Large intestine (tissue), 12 donors: ENCODE measurements at places on chromosomes 12 and 14. TPM values are rescaled to one million over a fixed set of nuclear protein-coding genes. Genes with fewer than 3 reads are reported as not detected.
A peak's percentile ranks its signal among the peaks of the same experiment; 100 is the strongest.

- H3K4me3 ChIP-seq, result no peak overlapping the region
- DNase-seq, result no peak
- no peaks in the 10 kb centered on the region for H3K27me3 ChIP-seq
- peaks cover 5% of the 10 kb centered on the region for H3K4me1 ChIP-seq
- H3K27ac ChIP-seq, result no peak overlapping the region
These were observed 86.6 kb downstream of the KDM2B start for GRCh38 chr12:121494093-121494787.

GRCh38 chr12:96329545-96329944 is 70.7 kb downstream of the CDK17 start:
- no peak overlapping the region for H3K27ac ChIP-seq
- no peak for DNase-seq
- H3K36me3 ChIP-seq, result peaks cover 3% of the 10 kb centered on the region
- no peaks in the 10 kb centered on the region for H3K27me3 ChIP-seq

GRCh38 chr14:68633131-68633991 is 159.5 kb downstream of the ZFP36L1 start:
- peaks cover 56% of the 10 kb centered on the region for H3K4me1 ChIP-seq
- H3K27ac ChIP-seq, result peak overlapping the region; percentile 55
- no peaks in the 10 kb centered on the region for H3K36me3 ChIP-seq
- no peaks in the 10 kb centered on the region for H3K27me3 ChIP-seq
- H3K4me3 ChIP-seq, result no peak overlapping the region

Gene HAL
- 3.6 TPM for polyA plus RNA-seq

DNA sequence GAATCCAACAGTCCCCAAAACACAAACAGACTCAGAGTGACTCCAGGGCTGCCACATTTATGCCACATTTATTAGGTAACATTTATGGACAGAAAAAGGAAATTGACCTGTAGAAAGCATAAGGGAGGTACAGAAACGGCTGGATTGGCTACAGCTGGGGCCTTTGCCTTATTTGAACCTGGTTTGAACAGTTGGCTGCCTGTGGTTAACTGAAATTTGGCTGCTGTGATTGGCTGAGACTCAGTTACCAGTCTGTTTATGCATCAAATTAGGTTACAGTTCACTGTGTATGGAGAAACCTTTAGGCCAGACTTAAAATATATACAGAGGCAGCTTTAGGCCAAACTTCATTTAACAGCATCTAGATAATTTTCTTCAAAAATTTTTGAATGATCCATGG is 27.8 kb upstream of the PCNX1 start:
- no peak overlapping the region for H3K4me3 ChIP-seq
- H3K27ac ChIP-seq, result no peak overlapping the region
- H3K27me3 ChIP-seq, result no peaks in the 10 kb centered on the region
- DNase-seq, result no peak

- H3K27ac ChIP-seq, result no peak overlapping the region
- peaks cover 20% of the 10 kb centered on the region for H3K27me3 ChIP-seq
- DNase-seq, result no peak
- H3K36me3 ChIP-seq, result no peaks in the 10 kb centered on the region
- H3K4me1 ChIP-seq, result no peaks in the 10 kb centered on the region
- no peak overlapping the region for H3K4me3 ChIP-seq
These were observed 361.7 kb downstream of the SNAPC1 start for GRCh38 chr14:62123961-62124360.

Gene MTERF2
- polyA plus RNA-seq, result 21.6 TPM

DNA sequence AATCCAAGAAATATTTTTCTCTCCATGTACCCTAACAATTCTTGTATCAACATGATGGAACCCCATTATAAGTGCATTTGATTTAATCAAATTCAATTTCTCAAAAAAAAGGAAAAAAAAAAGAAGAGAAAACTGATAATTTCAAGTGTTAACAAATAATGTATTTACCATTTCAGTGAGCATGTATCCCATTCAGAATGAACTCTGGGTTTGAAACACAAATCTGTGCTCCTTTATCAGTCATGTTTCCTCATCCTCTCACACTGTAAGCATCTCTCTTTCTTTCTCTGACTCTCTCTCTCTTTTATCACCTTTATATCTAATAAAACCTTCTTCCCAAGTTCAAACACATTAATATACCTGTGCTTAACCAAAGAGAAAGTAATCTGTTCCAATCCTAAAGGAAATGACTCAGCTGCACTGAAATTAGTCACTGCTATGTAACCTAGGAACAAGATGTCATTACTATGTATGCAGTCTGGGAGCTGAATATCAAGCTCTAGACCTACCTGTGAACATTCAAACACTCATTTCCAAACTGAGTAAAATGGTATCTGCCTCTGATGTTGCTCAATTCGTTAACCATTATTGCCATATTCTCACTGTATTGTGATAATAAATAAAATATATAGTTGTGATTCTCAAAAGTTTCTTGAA is 135.0 kb upstream of the LRIG3 start:
- peaks cover 2% of the 10 kb centered on the region for H3K4me1 ChIP-seq
- no peak overlapping the region for H3K27ac ChIP-seq
- DNase-seq, result no peak
- no peaks in the 10 kb centered on the region for H3K27me3 ChIP-seq
- no peaks in the 10 kb centered on the region for H3K36me3 ChIP-seq

DNA sequence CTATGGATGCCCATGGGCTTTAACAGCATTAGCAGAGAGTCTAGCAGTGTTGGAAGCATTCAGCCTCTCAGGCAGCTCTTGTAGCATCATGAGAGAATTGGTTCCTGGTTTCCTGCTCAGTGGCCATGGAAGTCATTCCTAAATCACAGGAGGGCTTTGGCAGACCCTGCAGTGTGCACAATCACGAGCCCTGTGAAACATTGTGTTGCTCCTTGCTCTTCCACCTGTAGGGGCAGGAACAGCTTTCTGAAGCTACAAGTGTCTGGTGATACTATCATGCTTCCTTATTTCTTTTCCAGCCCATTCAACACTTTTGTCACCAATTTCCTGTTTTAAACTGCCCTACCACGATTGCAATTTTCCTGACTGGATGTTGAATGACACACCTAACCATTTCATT is 402.2 kb upstream of the USP15 start:
- H3K27me3 ChIP-seq, result no peaks in the 10 kb centered on the region
- no peaks in the 10 kb centered on the region for H3K36me3 ChIP-seq
- H3K4me3 ChIP-seq, result no peak overlapping the region
- DNase-seq, result no peak
- no peak overlapping the region for H3K27ac ChIP-seq
- no peaks in the 10 kb centered on the region for H3K4me1 ChIP-seq

GRCh38 chr14:92578511-92578910 is 64.9 kb downstream of the RIN3 start:
- H3K36me3 ChIP-seq, result peaks cover 27% of the 10 kb centered on the region
- no peaks in the 10 kb centered on the region for H3K4me1 ChIP-seq
- DNase-seq, result no peak
- no peak overlapping the region for H3K4me3 ChIP-seq
- H3K27me3 ChIP-seq, result no peaks in the 10 kb centered on the region

DNA sequence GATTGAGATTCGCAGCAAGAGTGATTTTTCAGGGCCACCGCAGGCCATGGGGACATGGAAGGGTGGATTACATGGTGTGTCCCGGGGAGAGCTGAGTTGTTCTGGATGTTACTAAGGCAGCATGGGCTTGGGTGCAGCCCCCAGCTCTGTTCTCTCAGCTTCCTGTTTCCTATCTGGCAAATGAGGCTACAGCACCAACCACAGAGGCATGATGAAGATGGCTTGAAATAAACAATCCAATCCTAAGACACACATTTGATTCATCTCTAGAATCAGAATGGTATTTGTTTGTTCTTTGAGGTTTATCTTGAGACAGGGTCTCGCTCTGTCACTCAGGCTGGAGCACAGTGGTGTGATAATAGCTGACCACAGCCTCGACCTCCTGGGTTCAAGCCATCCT is 21.6 kb downstream of the GLTP start:
- H3K27ac ChIP-seq, result no peak overlapping the region
- no peaks in the 10 kb centered on the region for H3K27me3 ChIP-seq
- H3K4me1 ChIP-seq, result peaks cover 26% of the 10 kb centered on the region
- no peak overlapping the region for H3K4me3 ChIP-seq

GRCh38 chr12:40672741-40673271 is 19.4 kb upstream of the CNTN1 start:
- H3K4me1 ChIP-seq, result no peaks in the 10 kb centered on the region
- no peak overlapping the region for H3K4me3 ChIP-seq
- no peaks in the 10 kb centered on the region for H3K27me3 ChIP-seq
- DNase-seq, result no peak
- H3K36me3 ChIP-seq, result no peaks in the 10 kb centered on the region

Gene DLST
- polyA plus RNA-seq, result 105 TPM

Gene IKZF4
- 13.5 TPM for polyA plus RNA-seq

DNA sequence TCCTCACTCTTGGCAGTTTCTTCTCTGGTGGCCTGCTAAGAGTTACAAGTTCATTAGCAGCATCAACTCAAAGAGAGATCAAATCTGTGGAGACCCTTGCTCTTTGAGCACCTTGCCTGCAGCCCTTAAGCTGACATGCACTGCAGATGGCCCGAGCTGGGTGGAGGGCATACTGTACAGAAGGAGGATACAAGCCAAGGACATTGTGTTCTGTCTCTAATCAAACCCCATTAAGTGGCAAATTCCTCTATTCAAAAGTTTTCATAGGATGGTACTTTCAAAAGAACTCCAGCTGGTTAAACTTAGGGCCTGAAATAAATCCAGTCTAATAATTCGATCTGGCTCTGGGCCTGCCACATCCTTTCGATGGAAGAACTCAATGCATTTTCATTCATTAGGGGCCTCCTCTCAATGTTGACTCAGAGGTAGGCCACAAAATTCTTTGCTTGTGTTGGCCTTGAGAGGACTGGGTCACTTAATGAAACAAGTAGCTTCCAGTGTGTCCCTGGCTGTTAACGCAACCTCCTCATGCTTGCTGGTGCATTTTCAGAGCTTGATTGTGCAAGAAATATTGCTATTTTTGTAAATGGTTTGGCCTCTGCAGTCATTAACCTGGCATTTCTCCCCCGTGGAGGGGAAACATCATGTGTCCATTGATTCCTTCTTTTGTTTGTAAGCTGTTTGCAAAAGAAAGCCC is 318.2 kb downstream of the NUAK1 start:
- no peaks in the 10 kb centered on the region for H3K36me3 ChIP-seq
- H3K4me3 ChIP-seq, result no peak overlapping the region
- H3K4me1 ChIP-seq, result no peaks in the 10 kb centered on the region

DNA sequence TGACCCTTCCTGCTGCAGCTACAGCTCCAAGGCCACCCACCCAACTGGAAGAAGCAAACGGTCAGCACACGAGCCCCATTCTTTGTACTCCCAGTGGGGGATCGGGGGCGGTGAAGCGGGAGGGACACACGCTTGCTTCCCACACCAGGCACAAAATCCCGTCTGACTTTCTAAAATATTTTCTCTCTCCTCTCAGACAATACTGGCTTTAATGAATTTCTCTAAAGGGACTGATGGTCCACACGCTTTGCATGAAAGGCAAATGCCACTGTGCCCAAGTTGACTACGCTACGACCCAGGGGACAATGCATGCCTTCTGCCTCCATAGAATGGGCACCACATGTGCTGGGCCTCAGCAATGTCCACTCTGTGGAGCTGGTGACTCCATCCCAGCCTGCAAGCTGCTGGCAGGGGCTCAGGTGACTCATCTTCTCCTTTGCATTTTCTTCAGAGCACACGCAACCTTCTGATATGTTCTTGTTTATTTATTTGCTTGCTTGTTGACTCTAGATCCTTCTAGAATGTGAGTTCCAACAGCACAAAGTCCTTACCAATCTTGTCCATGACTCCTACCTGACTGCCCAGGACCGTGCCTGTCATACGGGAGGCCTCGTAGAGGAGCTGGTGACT is 15.6 kb downstream of the SYNE3 start:
- H3K27ac ChIP-seq, result no peak overlapping the region
- H3K4me1 ChIP-seq, result peaks cover 10% of the 10 kb centered on the region
- no peak overlapping the region for H3K4me3 ChIP-seq

Gene IFNG-AS1
- polyA plus RNA-seq, result 0.13 TPM

DNA sequence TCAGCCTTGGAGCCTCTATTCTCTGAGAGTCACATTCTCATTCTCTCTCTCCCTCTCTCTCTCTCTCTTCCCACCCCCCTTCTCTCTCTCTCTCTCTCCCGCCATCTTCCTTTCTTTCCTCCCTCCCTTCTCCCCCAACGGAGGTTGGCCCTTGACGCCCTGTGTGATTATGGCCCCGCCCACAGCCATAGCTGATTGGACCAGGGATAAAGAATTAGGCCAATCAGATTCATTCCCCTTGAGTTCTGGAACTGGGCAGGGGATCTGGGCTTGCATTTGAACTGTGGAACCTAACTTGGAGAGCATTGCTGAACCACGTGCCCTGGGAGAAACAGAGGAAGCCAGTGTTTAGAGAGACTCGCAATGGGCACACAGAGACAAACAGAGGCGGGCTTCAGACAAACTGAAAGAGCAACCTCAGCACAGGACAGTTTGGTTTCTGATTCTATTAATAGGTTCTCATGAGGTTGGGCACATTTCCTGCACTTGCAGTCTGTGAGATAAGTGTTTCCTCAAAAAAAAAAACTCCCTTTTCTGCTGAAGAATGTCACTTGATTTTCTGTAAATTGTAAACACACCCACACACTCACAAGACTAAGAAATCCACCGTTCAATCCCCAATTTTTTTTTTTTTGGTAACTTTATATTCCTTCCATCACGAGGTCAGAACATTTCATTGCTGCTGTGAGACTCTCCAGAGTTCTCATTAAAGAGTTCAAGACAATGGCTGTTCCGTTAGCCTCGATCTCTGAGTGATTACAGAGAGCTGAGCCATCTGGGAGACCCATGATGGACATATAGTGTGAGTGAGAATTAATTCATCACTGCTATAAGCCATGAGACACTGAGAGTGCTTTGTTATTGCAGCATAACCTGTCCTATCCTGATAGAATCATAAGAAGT is 3.5 kb upstream of the P2RX7 start:
- peaks cover 9% of the 10 kb centered on the region for H3K27me3 ChIP-seq
- H3K36me3 ChIP-seq, result no peaks in the 10 kb centered on the region
- no peak overlapping the region for H3K27ac ChIP-seq
- no peak overlapping the region for H3K4me3 ChIP-seq

DNA sequence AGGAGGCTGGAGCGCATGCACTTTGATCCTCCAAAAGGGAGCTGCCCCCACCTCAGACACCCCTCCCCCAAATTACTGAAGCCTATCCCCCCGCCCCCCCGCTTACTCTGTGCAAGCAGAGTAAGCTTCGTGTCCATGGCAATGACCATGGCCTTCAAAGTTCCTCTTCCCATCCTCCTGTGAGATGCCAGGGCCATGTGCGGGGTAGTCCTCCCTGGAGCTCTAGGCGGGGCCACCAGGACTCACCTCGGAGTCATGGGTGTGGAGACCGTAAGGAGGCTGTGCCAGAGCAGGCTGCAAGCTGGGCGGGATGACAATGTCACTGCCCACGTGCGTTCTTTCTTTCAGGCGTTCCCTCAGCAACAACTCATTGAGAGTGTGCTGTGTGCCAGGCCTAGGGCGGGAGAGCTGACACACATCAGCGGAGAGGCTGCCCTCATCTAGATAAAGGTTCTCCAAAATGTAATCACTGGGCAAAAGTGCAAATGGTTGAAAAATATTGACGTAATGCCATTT is 66.8 kb downstream of the C14orf132 start:
- H3K4me3 ChIP-seq, result no peak overlapping the region
- peaks cover 30% of the 10 kb centered on the region for H3K4me1 ChIP-seq
- no peaks in the 10 kb centered on the region for H3K27me3 ChIP-seq
- H3K27ac ChIP-seq, result no peak overlapping the region
- DNase-seq, result no peak

Gene PRH2
- polyA plus RNA-seq, result 0.55 TPM

Gene OLR1
- 2.6 TPM for polyA plus RNA-seq
